ENCODE measurements at places on chromosomes 3 and 15.

- DNase-seq, result no peak
These were observed 38.8 kb upstream of the BCL2L10 start for GRCh38 chr15:52151353-52151752.

DNA sequence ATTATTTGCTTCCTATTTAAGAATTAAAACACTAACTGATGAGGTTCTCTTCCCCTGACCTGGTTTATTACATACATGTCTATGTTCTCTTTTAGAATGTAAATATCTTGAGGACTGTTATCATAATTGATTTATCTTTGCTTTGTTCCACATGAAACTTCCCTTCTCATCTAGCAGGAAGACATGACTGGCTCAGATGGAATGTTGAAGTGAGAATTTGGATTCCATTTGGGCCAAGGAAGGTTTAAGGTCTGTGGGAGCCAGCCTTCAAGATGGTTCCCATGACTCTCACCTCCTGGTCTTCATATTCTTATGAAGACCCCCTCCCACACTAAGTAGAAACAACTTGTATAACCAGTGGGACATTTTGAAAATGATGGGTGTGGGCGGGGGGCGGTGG, 222.2 kb upstream of the GADL1 start:
- DNase-seq, result no peak

GRCh38 chr3:101391413-101391950, 71.1 kb upstream of the IMPG2 start:
- no peak for DNase-seq

GRCh38 chr3:8638994-8639658, 5.5 kb downstream of the SSUH2 start:
- no peak for DNase-seq

GRCh38 chr3:57805266-57805665, 49.2 kb downstream of the SLMAP start:
- DNase-seq, result no peak

DNA sequence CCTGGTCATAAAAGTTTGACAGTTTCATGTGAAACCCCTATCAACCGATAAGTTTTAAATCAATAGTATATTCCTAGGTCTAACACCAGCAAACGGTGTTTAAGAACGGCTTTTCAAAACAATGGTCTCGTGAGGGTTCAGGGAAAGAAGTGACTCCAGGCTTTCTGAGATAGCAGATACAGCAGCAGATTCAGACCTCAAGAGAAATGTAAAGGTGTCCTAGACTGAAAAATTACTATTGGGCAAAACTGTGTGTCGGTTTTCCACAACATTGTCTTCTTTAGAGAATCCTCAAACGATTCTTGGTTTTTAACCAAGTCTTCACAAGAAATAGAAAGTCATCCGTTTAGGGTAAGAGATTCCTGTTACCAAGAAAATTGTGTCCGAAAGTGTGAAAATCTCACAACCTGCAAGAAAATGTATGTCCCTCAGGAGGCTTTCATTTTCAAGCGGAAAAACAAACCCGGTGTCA, 1.2 kb downstream of the SETD2 start:
- no peak for DNase-seq

GRCh38 chr3:25460751-25461150, 32.7 kb downstream of the RARB start:
- no peak for DNase-seq

DNA sequence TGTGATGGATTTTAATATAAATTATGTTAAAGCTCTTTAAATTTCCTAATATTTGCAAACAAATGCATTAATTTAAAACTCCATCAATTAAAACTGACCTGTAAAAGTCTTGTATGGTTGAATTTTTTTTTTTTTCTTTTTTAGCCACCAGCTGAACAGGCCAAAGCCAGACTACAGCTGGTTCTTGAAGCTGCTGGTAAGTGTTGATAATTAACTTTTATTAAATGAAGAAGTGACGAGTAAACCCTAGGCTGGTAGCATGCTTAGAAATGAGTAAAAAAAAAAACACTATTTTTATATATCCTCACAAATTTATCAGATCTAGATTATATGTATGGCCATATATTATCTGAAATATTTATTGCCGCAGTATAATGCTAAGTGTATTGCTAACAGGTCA, 216.3 kb upstream of the MLF1 start:
- no peak for DNase-seq

GRCh38 chr3:81643721-81644120, 117.7 kb downstream of the GBE1 start:
- DNase-seq, result no peak

DNA sequence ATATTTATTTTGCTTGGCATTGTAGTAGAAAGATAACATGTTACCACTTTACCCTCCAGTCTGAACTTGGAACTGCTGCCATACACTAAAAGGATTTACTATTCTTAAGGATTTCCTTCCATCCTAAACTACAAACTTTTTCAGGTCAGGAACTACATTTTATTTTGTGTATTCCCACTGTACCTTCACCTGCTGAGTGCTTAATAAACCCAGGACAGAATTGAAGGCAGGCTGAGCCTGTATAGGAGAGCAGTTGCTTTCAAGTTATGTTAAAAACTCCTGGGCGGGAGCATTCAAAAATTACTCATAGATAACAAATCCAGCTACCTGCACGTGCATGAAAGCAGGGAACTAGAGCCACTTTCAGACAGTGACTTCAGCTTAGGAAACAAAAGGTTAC, 58.3 kb downstream of the CACNA1D start:
- DNase-seq, result no peak

GRCh38 chr3:35438101-35438500, 201.2 kb upstream of the ARPP21 start:
- no peak for DNase-seq

DNA sequence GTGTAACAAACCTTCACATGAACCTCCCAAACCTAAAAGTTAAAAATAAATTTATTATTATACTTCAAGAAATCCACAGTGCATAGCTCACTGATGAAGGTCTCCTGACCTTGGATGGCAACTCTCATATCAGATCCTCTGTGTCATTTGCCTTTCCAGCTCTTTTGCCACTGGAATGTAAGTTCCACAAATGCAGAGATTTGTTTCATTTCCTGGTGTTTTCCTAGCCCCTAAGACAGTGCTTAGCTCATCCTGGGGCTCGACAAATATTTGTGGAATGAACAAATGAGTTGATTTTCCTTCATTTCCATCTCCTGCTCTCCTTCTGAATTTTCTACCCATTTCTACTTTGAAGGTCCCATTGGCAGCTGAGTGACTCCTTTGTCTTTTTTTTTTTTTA, 56.0 kb downstream of the FRMD4B start:
- no peak for DNase-seq

DNA sequence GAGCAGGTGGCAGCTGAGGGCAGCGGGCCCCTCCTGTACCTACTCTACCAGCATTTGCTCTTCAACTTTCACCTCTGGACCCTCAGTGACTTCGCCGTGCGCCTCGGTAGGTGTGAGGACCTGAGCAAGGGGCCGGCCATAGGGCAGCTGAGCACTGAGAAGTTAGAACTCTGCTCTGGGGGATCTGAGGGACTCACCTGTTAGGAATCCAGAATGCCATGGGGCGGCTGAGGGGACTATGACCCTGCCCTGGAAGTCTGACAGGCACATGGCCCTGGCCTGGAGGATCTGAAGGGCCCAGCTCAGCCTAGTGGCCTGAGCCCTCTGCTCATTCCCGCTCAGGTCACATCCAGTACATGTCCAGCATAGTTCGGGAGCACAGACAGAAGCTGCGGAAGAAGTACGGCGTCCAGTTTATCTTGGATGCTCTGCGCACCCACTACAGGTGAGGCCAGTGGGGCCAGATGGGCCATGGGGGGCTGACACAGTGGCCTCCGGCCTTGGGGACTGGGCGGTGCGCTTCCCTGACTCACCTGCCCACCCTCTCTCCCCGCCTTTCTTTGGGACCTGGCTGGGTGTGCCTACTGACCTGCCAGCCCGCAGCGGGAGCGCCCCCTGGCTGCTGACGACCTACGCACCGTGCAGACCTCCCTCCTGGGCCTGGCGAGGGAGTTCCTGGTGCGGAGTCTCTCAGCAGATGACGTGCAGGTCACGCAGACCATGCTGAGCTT, 18.8 kb downstream of the NBEAL2 start:
- peak; percentile 88 for DNase-seq

- no peak for DNase-seq
These were observed 11.3 kb downstream of the PRKCI start for GRCh38 chr3:170233530-170233929.

- peak; percentile 18 for DNase-seq
These were observed 49.1 kb downstream of the CCK start for GRCh38 chr3:42216931-42217333.

GRCh38 chr3:177647876-177648275, 450.6 kb upstream of the TBL1XR1 start:
- no peak for DNase-seq

GRCh38 chr3:75781079-75781745, 4.1 kb downstream of the ZNF717 start:
- peak; percentile 69 for DNase-seq

DNA sequence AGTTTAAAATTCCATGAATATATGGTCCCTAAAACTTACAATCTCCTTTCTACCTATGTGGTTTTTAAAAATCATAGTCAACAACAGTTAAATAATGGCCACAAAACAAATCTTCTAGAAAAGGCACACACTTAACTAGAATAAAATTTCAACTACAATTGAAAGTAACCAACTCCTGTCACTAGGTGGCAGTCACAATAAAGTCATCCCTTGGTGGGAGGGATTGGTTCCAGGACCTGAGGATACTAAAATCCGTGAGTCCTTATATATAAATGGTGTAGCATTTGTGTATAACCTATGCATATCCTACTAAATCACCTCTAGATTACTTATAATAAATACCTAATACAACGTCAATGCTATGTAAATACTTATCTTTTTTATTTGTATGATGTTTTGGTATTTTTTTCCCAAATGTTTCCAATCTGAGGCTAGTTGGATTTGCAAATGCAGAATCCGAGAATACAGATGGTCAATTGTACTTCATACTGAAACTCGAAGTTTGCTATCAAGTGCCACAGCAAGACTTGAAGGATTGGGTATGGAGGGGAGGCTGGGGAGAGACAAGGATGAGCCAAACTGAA, 172.6 kb downstream of the FMN1 start:
- DNase-seq, result no peak

DNA sequence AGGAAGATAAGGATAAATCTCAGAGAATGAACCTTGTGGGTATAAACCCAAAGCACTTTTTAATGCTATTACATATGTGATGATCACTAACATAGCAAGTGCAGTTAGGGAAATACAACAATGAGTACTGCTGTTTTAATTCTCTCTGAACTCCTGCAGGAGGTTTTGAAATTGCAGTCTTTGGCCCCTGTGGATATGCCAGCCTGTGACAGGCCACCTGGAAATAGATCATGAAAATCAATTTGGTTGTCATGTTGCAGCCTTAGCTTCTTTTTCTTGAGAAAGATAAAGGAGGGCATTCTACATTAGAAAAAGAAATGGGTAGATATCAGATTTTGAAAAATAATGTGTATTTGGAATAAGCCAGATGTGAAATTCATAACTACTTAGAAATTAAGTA, 103.6 kb downstream of the RSRC1 start:
- DNase-seq, result no peak

DNA sequence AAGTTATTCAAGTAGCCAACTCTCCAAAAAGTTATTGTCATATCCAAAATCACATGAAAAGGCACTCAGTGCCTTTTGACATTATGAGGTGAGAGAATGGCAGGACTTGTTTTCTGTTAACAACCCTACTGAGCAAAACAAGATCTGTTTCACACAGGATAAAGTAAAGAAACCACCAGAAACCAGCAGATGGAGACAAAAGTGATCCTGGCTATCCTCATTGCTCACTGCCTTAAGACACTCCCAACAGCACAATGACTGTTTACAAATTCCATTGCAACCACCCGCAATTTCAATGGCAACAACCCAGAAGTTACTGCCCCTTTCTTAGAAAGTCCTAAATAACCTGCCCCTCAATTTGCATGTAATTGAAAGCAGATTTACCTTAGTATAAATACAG, 352.6 kb upstream of the NDN start:
- no peak for DNase-seq

Measured in activated CD4-positive, alpha-beta T cell treated with anti-CD3 and anti-CD28 coated beads for 36 hours (primary cell).